ENCODE measurements at places on chromosomes 16 and 17.

- no peak for DNase-seq
Measured at GRCh38 chr16:86095906-86096485, 197.0 kb downstream of the IRF8 start.

- DNase-seq: no peak
Measured at GRCh38 chr17:27522028-27522635, 65.9 kb downstream of the KSR1 start.

DNA sequence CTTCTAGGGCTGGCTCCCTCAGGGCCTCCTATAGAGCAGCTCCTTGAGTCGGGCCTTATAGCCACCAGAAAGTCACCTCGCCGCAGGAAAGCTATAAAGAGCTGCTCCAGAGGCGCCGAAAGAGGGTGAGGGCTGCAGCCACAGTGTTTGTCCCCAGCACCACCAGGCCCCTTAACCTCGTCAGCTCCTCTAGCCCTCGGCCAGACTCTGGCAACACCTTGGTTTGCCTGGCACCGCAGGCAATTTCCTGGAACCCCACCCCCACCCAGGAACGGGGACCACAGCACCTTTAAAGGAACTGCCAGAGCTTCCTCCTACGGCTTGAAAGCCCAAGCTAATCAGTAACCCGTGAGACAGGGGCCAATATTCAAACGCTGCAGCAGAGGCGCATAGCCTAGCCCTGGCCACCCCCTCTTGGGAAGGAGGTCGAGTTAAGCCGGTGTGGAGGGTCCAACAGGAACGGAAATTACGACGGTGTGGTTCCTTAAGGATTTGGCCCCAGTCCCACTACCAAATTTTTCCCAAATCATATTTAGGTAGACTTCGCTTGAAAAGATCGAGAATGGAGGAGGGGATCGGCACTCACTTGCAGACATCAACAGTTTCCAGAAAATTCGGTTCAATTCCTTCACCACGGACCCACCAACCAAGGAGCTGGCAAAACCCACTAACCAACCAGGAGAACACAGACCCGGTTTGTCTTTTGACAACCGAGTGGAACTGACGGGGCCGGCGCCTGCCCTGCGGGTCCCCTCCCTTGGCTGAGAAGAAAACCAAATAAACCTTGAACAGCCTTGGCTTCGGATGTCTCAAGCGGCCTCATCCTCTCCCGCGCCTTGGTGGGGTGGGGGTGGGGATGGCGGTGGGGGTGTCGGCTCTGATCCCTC, 3.0 kb downstream of the HOXB6 start:
- no peak for DNase-seq

DNA sequence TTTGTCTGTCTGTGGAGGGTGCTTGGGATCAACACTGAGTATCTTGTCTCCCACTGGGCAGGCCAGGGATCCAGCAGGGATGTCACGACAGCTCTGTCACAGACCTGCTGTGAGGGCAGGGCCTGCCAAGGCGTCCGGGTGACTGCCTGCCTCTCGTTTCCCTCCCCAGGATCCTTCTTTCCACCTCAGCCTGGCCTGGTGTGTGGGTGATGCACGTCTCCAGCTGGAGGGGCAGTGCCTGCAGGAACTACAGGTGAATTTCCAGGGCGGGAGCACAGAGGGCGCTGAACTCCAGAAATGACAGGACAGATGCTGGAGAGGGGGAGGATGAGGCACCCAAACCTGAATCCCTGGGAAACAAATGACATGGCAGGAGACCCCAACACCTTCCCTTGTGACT, 6.8 kb upstream of the MMP15 start:
- DNase-seq: no peak

- DNase-seq: no peak
Measured at GRCh38 chr16:2614761-2615191, 67.5 kb upstream of the KCTD5 start.

DNA sequence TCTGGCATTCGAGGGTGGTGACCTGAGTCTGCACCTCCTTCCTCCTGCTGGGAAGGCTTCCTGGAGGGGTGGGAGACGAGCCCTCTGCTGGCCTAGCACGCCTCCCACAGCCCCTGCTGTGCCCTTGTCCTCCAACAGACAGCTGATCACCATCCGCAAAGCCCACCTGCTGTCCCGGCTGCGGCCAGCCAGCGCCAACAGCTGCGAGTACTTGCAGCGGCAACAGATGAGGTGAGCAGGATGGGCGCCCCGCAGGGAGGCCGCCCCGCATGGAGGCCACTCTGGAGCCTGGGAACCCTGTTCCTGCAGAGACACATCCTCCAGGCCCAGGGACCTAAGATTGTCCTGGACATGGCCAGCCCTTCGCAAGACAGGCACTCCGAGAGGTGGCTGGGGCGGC, 21.6 kb downstream of the UBALD1 start:
- DNase-seq: peak; percentile 78

DNA sequence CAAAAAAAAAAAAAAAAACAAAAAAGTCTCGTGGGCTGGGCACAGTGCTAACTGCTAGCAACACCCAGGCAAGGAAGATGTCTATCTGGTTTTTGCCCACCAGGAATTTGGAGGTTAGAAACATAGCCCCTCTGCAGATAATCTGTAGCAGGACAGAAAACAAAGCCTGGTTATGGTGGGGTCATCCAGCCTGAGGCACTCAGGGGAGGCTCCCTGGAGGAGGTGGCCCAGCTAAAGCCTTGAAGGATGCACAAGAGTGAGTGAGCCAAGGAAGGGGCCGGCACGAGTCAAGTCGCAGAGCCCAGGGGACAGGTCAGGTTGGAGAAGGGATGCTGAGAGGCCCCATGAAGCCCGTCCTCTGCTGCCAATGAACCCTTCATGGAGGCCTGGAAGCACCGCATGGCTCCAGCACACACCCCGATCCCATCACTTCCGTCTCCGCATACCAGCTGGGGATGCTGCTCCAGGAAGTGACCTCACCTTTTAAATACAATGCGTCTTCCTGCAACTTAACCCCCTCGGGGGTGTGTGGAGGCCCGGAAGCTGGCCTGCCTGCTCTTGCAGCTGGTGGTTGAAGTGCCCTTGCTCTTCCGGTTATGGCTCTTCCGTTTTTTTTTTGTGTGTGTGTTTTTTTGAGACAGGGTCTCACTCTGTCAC, 86.5 kb downstream of the ENGASE start:
- no peak for DNase-seq

DNA sequence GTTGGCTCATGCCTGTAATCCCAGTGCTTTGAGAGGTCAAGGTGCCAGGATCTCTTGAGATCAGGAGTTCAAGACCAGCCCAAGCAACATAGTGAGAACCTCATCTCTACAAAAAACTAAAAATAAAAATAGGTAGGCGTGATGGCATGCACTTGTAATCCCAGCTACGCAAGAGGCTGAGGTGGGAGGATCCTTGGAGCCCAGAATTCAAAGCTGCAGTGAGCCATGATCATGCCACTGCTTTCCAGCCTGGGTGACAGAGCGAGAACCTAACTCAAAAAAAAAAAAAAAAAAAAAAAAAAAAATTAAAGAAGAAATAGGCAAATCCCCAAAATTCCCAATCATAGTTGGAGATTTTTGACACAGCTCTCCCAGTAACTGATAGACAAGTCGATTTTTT, 32.2 kb upstream of the SRCIN1 start:
- no peak for DNase-seq

DNA sequence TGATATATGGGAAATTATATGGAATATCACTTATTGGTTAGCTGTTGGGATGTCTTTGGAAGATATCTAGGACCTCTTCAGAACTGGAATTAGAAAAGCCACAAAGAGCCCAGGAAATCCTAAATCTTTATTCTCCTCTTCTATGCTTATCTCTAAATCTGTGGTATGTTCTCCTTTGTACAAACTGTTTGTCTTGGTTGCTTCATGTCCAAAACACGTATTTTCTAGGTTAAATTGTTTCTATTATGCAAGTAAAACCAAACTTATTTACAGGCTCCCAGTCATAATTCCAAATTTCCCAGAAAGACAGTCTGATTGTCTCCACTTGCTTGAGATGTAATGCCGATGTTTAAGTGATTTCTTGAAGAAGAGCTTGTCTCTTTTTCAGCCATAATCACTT, 650.9 kb downstream of the CDH11 start:
- no peak for DNase-seq

- DNase-seq: no peak
Measured at GRCh38 chr17:622356-622755, 92.3 kb downstream of the VPS53 start.

GRCh38 chr17:65167566-65167965, 30.4 kb downstream of the RGS9 start:
- no peak for DNase-seq

DNA sequence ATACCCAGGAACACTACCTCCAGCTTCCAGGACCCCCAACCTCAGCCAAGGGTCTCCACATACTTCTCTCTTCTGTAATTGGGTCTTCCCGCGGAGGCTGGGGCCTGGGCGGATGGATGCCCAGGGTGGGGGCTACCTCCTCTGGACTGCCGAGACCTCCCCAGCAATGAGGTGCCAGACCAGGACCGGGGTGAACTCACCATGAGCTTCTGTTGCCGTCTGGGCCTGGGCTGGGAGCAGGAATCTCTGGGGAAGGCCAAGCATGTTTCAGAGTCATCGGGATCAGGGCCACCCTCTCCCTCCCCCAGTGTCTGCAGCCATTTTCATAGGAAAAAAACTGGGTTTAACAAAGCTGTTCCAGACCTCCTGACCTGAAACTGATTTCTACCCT, 10.3 kb upstream of the BAHCC1 start:
- no peak for DNase-seq

DNA sequence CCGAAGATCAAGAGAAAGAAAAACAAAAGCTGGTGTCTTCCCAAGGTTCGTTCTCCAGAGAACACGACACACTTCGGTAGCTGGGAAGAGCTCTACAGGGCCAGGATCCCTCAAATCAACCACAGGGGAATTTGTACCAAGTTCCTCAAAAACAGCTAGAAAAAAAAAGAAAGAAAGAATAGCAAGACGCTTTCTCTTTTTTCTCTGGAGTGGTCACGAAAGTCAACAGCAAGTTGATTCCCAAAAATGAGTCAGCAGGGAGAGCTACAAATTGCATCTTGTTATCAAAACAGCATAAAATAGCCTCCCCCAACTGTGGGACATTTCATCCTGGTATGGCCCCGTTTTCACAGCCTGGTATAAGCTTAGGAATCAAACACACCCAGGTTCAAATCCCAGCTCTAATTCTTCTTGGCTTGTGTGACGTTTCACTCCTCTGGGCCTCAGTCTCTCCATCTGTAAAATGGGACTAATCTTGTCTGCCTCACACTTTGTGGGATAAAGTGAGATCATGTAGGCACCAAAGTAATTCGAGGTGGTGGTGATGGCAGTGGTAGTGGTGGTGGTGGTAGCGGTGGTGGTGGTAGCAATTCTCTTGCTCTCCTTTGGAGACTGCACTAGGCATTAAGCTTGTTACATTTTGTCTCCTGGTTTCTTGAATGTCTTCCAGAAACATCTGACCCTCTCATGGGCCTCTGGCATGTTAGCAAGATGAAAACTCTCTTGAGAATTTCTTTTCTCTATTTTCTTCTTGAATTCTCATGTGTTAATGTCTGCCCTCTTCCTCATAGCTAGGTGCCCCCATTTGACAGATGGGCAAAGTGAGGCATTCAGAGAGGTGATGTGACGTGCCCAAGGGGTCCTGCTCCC, 988 bp upstream of the IL21R start:
- DNase-seq: no peak

DNA sequence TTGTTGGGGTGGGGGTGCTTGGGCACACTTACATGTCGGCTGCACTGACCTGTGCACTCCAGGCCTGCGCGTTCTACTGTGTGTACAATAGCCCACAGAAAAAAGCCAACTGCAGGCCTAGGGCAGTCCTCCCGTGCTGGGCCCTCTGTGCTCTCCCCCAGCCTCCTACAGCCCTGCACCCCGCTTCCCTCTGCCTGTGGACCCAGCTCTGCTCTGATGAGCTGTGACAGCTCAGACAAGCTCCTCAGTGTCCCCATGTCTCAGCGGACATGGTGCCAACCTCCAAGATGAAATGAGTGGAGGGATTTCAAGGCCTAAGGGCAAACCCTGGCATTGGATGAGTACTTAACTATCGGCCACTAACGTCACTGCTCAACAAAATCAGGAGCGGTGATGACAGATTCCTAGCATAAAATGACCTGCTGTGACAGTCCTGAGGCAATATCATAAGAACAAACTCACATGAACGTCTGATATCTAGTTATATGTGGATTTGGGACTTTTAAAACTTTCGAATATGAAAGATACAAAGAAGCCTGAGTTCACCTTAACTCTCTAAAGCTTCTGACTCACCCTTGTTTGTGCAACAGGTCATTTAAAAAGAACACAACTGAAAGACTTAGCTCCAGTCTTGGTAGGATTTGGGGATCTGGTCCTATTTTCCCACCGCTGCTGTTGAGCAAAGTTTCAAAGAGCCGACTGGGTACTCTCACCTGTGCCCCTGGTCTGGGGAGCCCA, 34.7 kb downstream of the CCDC57 start:
- DNase-seq: no peak

GRCh38 chr16:74813109-74813641, 38.6 kb upstream of the FA2H start:
- DNase-seq: peak; percentile 71

GRCh38 chr16:84949772-84950436, 61.4 kb downstream of the ZDHHC7 start:
- no peak for DNase-seq

- DNase-seq: peak; percentile 80
Measured at GRCh38 chr17:50593321-50593720, 32.8 kb downstream of the CACNA1G start.

GRCh38 chr17:38604479-38605403, 1.0 kb downstream of the SRCIN1 start:
- no peak for DNase-seq

DNA sequence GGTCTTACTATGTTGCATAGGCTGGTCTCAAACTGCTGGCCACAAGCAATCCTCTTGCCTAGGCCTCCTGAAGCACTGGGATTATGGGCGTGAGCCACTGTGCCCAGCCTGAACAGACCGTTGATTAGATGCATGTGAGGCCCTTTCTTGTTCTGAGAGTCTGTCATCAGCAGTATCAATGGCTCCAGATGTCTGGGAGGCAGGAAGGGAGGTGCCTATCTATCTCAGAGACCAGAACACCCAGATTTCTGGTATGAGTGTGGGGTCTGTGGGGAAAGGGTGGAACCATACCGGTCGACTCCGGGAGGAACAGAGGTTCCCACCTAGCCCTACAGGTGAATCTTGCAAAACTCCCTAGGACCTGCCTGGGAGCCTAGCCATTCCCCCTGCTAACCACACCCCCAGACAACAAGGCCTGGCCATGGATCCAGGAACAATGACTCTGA, 71.7 kb downstream of the PRKCB start:
- DNase-seq: no peak

GRCh38 chr16:58028541-58029070, 3.1 kb downstream of the MMP15 start:
- DNase-seq: no peak

GRCh38 chr16:3431779-3432219, 11.5 kb downstream of the ZNF597 start:
- no peak for DNase-seq
